Stimulated activated CD8-positive, alpha-beta memory T cell treated with anti-CD3 and anti-CD28 coated beads, Interleukin-7, amount 100 ng/mL, for 1 hour (primary cell): ENCODE measurements at places on chromosomes 16 and 17.

DNA sequence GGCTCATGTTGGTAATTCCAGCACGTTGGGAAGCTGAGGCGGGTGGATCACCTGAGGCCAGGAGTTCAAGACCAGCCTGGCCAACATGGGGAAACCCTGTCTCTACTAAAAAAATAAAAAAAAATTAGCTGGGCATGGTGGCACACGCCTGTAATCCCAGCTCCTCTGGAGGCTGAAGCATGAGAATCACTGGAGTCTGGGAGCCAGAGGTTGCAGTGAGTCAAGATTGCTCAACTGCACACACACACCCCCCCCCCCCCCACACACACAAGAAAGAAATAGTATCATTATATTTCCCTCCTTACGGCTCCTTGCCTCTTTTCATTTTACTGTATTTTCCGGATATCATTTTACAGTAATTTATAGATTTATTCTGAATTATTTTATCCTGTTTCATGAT is 963.1 kb upstream of the GOT2 start:
- no peak for DNase-seq

- DNase-seq, result no peak
Measured at GRCh38 chr17:75626496-75627038, 6.7 kb upstream of the SMIM5 start.

- DNase-seq, result no peak
Measured at GRCh38 chr16:66070140-66070917, 296.2 kb upstream of the CDH5 start.

- no peak for DNase-seq
Measured at GRCh38 chr17:71519285-71519684, 601.5 kb upstream of the SOX9 start.

- no peak for DNase-seq
Measured at GRCh38 chr17:63741143-63741407, 524 bp downstream of the STRADA start.

DNA sequence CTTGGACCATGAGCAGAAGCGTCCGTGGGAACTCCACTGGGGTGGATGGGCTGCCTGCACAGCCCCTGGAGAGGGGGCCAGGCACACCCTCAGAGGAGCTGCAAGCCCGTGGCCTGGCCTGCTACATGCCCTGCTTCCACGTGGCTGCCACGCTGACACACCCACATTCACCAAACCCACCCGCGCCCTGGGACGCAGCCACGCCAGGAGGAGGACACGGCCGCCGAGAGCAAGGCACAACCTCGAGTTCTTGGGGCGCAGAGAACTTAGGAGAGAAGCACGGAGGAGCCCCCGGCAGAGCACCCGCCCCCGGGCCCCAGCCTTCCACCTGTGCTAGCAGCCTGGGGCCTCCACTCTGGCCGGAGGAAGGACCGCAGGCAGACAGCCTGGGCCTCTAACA is 18.8 kb downstream of the CASKIN1 start:
- DNase-seq, result no peak

DNA sequence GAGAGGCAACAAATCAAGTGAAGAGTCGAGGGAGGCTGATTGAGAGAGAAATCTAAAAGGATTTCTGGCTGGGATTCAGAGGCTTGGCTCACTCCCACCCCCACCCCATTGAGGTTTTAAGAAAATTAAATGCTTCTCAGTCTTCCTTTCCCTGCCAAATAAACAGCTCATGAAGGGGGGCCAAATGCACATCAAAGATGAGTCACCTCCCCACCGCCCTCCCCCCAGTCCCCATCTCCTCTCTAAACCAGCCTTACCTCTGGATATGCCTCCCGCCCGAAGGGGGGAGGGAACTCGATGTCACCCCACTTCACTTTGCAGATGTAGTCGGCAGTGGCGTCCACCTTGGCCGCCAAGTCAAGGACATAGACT is 11.6 kb downstream of the ACLY start:
- no peak for DNase-seq

DNA sequence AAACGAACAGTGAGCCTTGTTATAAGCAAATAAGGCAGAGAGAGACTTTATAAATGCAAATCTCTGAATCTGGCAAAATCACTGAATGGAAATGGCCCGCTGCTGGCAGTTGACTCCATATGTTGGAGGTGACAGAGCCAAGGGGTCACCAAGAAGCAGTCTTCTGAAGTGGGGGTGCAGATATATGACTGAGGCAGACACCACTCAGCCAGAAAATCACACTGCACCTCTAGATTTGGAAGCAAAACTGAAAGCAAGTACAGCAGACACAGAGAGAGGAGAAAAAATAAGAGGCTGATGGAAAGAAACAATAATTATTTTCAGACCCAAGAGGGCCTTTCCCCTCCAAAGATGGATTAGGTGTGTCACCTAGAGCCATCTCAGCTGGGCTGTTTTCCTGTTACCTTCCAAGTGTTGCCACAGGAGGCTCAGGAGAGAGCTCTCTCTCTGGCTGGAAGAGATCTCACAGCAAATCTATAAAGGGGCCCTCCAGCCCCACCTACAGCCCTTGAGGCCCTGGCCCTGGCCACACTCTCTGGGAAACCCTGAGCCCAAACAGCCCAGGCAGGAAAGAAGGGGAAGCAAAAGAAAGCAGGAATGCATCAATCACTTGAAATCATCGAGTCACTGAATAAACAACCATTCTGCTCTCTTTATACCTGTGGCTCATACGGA is 585.1 kb upstream of the PSMD7 start:
- no peak for DNase-seq

DNA sequence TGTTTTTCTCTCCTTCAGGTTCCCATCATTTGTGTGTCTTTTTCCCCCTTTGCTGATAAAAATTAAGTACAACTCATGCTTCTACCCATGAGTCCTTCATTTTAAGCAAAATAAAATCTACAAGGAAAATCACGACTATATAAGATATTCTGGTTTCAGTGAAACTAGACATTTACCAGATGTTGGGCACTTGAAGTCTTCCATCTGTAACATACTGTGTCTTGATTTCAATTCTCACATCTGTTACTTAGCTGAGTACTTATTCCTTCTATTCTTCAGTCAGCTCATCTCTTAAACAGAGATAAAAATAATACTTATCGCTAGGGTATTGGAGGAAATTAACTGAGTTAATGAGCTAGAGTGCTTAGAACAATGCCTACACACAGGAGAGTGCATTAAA is 893.0 kb upstream of the SOX9 start:
- no peak for DNase-seq

- no peak for DNase-seq
Measured at GRCh38 chr16:81278526-81278925, 36.2 kb upstream of the GAN start.
